Astrocyte (in vitro differentiated cells and primary cell): ENCODE measurements at places on chromosomes 1 and 21. TPM values are rescaled to one million over a fixed set of nuclear protein-coding genes. Genes with fewer than 3 reads are reported as not detected.

DNA sequence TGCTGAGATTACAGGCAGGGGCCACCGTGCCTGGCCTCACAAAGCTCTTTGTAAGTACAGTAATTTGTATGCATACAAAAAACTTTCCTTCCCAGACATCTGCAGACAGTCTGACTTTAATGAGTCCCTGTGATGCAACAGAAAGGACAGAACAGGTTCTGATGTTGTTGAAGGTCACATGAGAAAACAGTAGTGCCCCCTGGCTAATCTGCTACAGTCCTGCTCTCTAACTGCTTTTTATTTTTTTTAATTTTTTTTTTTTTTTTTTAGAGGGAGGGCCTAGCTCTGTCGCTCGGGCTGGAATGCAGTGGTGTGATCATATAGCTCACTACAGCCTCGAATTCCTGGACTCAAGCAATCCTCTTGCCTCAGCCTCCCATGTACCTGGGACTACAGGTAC is 36.7 kb downstream of the ACBD3 start:
- no peaks in the 10 kb centered on the region for H3K27me3 ChIP-seq
- DNase-seq, result no peak
- no peak overlapping the region for H3K27ac ChIP-seq
- no peak overlapping the region for H3K4me3 ChIP-seq
- H3K36me3 ChIP-seq, result peaks cover 56% of the 10 kb centered on the region

- no peaks in the 10 kb centered on the region for H3K27me3 ChIP-seq
- peak; percentile 60 for DNase-seq
These were observed 35.2 kb downstream of the DNASE2B start for GRCh38 chr1:84433258-84434080.

DNA sequence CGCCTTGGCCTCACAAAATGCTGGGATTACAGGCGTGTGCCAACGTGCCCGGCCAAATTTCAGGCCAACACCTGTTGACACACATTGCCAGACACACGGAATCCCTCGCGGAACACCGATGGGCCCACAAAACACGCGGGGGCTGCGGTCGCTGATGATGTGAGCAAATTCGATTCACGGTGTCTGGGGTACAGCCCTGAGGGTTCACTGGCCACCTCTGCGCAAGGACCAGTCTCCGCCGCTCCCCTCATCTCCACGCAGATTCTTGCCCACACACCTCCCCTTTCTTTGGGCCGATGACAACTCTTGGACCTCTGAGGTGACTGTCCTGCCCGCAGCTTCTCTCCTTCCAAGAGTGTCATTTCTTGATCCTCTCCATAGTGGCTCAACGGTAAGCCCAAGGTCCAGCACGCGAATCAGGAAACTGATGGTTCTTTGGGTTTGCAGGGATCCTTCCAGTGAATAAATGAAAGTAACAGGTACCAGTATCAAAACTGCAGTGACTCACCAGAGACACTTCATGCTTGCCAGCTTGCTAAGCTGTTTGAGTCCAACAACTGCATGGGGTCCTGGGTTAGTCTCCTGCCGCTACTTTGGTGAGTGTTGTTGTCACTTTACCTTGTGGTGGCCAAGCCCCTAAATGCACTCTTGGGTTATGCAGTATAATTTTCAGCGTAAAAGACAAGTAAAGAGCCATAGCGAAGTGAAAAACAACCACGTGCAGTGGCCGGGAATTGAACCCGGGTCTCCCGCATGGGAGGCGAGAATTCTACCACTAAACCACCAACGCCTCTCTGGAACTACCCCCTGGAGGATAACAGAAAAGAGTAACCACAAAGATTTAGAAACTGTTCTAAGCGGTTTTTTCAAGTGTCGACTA is 11.0 kb upstream of the RNU1-3 start:
- H3K27ac ChIP-seq, result no peak overlapping the region
- no peaks in the 10 kb centered on the region for H3K27me3 ChIP-seq
- H3K36me3 ChIP-seq, result no peaks in the 10 kb centered on the region
- H3K4me3 ChIP-seq, result no peak overlapping the region

- DNase-seq, result peak; percentile 20
- no peak overlapping the region for H3K27ac ChIP-seq
- peaks cover 7% of the 10 kb centered on the region for H3K4me1 ChIP-seq
- H3K27me3 ChIP-seq, result no peaks in the 10 kb centered on the region
- no peaks in the 10 kb centered on the region for H3K36me3 ChIP-seq
These were observed 12.9 kb downstream of the DESI2 start for GRCh38 chr1:244665771-244666217.

DNA sequence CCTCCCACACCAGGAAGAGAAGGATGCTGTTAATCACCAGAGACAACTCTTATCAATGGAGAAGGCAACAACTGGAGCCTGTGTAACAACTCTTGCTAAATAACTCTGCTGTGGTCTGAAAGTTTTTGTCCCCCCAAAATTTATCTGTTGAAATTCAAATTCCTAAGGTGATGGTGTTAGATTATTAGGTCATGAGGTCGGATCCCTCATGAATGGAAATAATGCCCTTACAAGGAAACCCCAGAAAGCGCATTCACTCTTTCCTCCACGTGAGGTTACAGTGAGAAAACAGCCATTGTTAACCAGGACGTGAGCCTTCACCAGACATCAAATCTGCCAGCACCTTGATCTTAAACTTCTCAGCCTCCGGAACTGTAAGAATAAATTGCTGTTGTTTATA is 141.9 kb upstream of the CXADR start:
- no peaks in the 10 kb centered on the region for H3K27me3 ChIP-seq
- no peak overlapping the region for H3K4me3 ChIP-seq
- H3K27ac ChIP-seq, result no peak overlapping the region
- peaks cover 8% of the 10 kb centered on the region for H3K4me1 ChIP-seq
- H3K36me3 ChIP-seq, result no peaks in the 10 kb centered on the region
- no peak for DNase-seq

The PLA2G2F gene
- 0.23 TPM in 1 of 2 replicates, not detected in the other for total RNA-seq
